ENCODE measurements at places on chromosomes 4 and X. TPM values are rescaled to one million over a fixed set of nuclear protein-coding genes. Genes with fewer than 3 reads are reported as not detected.

DNA sequence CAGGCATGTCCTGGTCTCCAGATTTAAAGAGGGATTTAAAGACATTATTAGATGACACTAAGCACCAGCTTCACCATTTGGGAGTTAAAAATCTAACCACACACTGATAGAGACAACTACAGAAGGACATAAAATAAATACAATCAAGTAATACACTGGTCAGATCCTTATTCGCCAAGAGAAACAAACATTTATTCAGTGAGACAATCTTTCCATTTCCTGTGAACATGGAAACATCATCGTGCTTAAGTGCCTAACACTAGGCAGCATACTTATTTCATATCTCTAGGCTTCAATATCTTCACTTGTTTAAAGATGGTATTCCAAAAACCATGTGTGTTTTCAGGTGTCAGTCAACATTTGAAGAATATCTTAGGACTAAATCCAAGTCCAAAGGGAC is 103.6 kb downstream of the AREG start:
- DNase-seq = no peak

GRCh38 chr4:10006231-10006600 is 15.1 kb downstream of the SLC2A9 start:
- peak; percentile 74 for DNase-seq

- DNase-seq = peak; percentile 22
These were observed 628 bp downstream of the MXD4 start for GRCh38 chr4:2261110-2261852.

HPSE gene
- 4.8 TPM for total RNA-seq

- DNase-seq = no peak
These were observed 14.6 kb downstream of the SYTL4 start for GRCh38 chrX:100717363-100717762.
